ENCODE measurements at places on chromosomes 12 and 14.

DNA sequence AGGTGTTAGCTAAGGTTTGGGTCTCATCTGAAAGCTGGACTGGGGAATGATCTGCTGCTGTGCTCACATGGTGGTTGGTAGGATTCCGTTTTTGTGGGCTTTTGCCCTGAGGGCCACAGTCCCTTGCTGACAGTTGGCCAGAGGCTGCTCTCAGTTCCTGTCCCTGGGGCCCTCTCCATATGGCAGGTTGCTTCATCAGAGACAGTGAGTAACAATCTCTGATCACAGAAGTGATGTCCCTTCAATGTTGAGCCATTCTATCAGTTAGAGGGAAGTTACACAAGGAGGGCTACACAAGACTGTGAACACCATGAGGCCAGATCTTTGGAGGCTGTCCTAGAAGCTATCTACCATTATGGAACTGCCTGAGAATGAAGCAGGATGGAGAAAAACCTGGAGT lies 137.2 kb downstream of the AACS start:
- DNase-seq, result no peak

GRCh38 chr12:40474630-40475029 lies 217.6 kb upstream of the CNTN1 start:
- no peak for DNase-seq

GRCh38 chr12:3122841-3123678 lies 45.9 kb downstream of the TSPAN9 start:
- DNase-seq, result no peak

DNA sequence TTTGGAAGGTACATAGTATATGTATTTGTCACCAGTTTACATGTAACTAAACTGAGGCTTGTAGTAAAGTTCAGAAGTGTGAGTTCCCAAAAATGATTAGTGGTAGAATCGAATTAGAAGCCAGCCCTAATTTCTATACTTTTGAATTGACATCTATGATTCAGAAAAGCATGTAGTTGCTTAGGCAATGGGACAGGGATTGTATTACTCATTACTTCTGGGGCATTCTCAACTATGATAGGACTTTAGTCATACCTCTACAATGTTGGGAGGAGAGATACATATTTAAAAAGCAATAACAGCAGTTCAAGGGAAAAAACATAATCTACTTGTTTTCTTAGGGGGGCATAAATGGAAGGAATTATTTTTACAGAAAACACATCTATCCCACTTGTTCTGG lies 277.9 kb upstream of the E2F7 start:
- DNase-seq, result no peak

GRCh38 chr14:71687166-71687831 lies 244.9 kb upstream of the RGS6 start:
- DNase-seq, result no peak

GRCh38 chr14:24705840-24706239 lies 71.8 kb upstream of the GZMB start:
- DNase-seq, result no peak

DNA sequence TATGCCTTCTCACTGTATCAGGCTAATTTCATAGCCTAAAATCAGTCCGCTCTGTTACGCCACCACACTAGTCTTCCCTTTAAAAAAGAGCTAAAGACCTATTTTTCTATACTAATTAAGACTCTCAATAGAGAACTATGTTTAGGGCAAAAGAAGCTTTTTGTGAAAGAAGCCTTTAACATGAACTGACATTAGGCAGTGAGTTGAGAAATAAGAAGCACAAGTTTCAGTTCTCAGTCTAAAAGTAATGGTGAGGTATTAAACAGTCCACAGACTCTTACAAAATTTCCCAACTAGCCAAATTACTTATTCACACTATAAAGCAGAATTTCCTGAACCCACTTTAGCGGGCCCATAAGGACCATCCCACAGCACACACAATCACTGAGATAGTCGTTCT lies 93.7 kb downstream of the SOX5 start:
- no peak for DNase-seq

- no peak for DNase-seq
Measured at GRCh38 chr12:112322441-112322840, 59.8 kb downstream of the HECTD4 start.

GRCh38 chr12:114703060-114703493 lies 19.1 kb upstream of the TBX3 start:
- DNase-seq, result no peak
